Activated CD8-positive, alpha-beta memory T cell treated with anti-CD3 and anti-CD28 coated beads for 4 hours (primary cell): ENCODE measurements at places on chromosomes 7 and 10.

GRCh38 chr10:119020627-119020946, 8.9 kb upstream of the NANOS1 start:
- DNase-seq, result no peak

GRCh38 chr10:687583-688311, 1.7 kb downstream of the DIP2C start:
- DNase-seq, result no peak

- DNase-seq, result no peak
Measured at GRCh38 chr10:29392376-29393021, 103.6 kb downstream of the LYZL1 start.

GRCh38 chr7:94100723-94101345, 96.7 kb upstream of the BET1 start:
- DNase-seq, result no peak

- no peak for DNase-seq
Measured at GRCh38 chr10:101046332-101047238, 15.2 kb upstream of the KAZALD1 start.

- no peak for DNase-seq
Measured at GRCh38 chr10:126186766-126187165, 201.5 kb downstream of the ADAM12 start.

- no peak for DNase-seq
Measured at GRCh38 chr7:137996871-137997270, 5.0 kb downstream of the CREB3L2 start.

GRCh38 chr7:119711104-119711503, 561.9 kb upstream of the KCND2 start:
- DNase-seq, result no peak

DNA sequence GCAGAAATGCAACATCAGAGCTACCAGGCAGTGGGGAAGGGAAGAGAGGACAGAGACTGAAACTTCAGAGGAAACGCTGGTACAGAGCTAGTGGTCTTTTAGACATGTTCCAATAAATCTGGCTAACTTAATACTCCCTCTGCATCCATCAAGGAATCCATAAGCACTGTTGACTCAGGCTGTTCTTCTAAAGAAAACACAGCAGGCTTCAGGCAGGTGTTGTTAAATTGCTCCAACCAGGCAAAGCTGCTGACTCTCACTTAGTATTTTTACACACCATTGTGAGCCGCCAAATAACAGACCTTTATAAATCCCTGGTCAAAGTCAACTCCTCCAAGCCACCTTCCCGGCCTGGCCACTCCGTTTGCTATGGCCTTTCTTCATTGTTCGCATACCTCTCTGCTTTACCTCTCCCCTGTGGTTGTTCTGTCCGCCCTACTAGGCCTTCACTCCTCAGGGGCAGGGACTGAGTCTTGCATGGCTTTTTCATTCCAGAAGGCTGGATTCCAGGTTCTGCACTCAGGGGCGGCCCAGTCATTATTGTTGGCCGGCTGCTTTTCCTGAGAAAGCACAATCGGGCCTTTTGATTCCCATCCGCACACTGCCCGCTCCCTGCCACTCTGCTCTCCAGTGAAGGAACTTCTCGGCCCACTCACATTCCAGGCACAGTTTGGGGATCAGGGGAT, 18.4 kb downstream of the CREB3L2 start:
- DNase-seq, result no peak

- no peak for DNase-seq
Measured at GRCh38 chr10:132609211-132609610, 71.6 kb downstream of the INPP5A start.

DNA sequence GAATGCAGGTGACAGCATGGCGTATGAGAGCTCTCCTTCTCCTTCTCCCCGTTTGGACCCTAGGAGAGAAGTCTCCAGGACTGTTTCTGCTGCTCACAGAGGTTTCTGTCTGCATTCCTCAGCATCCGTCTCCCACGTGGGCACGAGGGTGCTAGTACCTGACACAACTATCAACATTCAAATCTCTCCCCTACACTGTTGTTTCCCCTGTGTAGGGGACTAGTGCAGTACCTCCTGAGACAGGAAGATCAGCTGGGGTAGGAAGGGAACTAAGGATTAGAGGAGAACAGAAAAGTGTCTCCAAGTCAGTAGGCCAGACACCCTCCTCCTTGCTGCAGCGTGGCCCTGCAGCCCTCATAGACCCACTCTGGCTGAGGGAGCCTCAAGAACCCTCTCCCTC, 29.0 kb downstream of the STOX1 start:
- no peak for DNase-seq

DNA sequence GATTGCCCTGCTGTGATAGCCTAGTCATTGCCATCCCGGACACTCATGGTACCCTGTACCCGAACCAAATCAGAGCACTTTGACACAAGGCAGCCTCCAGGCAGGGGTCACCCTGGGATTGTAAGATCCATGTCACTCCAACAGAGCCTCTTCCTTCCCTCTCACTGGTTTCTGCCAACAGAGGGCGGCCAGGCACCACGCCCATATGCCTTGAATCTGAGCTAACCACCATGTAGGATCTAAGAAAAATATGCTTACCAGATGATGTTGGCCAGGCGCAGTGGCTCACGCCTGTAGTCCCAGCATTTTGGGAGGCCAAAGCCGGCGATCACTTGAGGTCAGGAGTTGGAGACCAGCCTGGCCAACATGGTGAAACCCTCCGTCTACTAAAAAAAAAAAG, 389.2 kb upstream of the KLF6 start:
- no peak for DNase-seq

DNA sequence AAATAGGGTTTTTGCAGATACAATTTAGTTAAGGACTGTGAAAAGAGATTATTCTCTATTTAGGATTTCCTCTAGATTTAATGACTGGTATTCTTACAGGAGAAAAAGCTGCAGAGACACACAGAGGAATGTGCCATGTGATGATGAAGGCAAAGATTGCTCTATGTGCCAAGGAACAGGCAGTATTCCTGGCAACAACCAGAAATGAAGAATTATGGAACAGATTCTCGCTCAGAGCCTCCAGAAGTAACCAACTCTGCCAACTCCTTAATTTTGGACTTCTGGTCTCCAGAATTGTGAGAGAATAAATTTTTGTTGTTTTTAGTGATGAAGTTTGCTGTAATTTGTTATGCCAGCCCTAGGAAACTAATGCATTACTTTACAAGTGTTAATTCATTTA, 307.6 kb upstream of the SEMA3A start:
- no peak for DNase-seq

- no peak for DNase-seq
Measured at GRCh38 chr10:129272176-129272575, 194.9 kb upstream of the MGMT start.

DNA sequence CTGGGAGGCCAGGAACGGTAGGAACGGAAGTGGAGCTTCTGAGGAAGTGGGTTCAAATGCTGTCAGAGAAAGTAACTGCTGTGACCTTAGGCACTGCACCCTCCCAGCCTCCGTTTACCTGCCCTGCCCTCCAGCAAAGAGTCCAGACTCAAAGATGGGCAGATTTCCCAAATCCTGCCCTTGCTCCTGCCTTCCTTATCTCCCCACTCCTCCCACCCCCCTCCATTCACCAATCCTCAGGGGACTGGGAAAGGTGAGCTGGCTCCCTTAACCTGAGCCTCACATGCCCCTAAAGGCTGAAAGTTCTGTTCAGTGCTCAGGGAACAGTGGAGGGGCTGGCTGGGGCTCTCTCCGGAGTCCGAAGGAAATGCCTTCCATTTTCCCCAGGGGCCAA, 161.6 kb downstream of the SH3PXD2A start:
- no peak for DNase-seq

GRCh38 chr7:80890426-80891258, 28.2 kb downstream of the SEMA3C start:
- DNase-seq, result no peak

DNA sequence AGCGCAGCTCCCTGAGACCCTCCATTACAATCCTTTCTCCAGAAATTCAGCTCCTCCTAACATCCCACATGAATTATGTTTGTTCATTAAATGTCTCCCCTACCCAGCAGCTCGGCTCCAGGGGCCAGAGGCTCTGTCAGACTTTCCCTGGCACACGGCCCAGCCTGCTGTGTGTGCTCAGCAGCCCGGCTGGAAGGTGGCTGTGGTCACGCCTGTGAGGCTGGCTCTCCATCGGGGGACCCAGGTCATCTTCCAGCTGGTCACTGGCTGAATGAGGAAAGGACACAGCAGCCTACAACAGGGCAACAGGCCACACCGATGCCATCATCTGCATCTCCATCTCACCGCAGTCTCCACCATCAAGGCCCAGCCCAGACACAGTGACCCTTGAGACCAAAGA, 219.8 kb downstream of the MAD1L1 start:
- no peak for DNase-seq

DNA sequence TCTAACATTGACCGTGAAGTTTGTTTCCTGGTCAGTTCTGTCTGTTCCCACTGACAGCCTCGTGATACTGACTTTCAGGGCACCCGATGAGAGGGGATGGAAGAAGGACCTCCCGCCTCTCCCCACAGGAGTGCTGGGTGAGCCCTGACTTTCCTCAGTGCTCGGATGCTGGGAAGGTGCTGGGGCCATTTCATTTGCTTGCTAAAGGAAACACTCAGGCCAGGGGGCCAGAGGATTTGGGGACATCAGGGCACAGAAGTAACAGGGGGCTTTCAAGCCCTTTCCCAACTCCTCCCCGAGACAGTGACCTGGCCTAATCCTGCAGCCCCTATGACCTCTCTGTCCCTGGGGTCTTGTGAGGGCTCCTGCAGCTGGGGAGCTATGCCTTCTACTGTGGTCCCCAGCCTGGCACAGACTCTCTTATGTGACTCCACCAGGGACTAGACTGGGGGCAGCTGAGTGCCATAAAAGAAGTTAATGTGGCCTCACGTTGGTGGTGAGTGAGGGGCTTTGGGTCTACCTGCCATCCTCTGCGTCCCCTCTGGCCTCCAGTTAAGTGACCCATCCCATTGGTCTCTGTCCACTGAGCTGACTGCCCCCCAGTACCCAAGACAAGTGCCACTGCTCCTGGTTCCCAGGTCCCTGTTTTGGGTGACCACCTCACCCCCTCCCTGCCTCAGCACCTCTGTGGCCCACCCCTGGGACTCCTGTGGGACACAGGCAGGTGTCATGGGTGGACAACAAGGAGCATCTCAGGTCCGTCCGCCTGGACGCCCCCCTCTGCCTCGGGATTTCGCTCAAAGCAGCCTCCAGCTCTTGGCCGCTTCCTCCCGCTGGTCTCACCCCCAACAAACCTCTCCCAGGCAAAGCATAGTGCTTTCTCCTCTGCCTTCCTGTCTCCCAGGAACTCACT, 33.4 kb upstream of the HSPA12A start:
- no peak for DNase-seq

DNA sequence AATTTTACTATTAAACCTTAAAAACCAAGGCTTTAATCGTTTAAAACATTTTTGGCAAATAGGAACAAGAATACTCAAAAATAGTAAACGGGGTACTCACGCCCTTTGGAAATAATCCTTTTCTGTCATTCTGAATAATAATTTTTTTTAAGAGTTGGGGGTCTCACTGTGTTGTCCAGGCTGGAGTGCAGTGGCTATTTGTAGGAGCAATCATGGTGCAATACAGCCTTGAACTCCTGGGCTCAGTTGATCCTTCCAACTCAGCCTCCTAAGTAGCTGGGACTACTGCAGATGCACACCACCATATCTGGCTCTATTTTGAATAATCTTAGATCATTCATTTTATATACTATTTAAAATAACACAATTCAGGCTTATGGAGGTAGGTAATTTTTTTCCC, 24.9 kb downstream of the LUC7L2 start:
- DNase-seq, result no peak

DNA sequence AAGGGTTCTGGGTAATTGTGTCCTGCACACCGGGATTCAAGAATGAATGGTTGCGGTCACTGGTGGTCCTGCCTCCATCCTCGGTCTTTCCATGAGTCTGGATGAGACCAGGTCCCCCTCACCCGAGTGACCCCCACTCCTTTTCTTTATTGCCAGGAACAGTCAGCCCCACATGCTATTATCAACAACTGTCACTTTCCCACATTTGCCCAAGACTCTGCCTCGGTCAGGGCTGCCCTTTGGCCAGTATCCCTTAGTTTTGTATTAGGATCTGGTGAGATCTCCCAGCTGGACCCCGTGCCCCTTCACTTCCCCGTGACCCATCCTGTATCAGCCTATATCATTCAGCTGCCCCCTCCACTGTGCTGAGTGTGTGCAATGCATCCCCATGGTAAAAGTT, 288.3 kb downstream of the ADARB2 start:
- DNase-seq, result no peak

- no peak for DNase-seq
Measured at GRCh38 chr7:139317939-139318505, 23.1 kb upstream of the FMC1 start.

DNA sequence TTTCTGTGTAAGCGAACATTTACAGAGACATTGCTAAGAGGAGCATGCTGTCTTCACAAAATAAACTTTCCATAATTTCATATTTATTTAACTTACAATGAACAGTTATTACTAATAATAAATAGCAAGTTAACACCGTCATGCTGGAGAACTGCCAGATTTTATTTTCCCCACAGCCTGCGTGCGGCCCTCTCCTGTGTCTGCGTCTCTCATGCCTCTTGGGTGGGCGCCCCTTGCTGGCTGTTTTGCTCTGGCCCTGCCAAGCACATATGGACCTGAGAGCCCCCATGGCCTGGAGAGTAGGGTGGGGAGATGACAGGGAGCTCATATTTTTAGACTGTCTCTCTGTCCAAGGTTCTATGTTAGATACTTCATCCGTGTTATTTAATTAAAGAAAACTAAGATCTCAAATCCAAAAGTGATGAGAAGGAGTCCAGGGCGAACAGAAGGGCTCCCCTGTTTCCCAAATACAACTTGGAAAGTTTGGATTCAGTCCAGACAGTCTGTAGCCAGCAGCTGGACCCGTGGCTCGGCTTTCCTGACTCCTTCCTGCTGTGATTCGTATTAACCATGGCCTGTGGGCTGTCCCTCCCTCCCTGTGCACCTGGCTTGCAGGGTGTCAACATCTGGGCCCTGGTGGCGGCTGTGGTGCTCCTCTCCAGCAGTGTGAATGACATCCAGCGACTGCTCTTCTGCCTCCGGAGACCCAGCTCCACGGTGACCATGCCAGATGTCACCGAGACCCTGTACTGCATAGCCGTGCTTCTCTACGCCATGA, 20.5 kb downstream of the FBH1 start:
- no peak for DNase-seq

- no peak for DNase-seq
Measured at GRCh38 chr10:35934642-35934995, 292.5 kb upstream of the FZD8 start.

DNA sequence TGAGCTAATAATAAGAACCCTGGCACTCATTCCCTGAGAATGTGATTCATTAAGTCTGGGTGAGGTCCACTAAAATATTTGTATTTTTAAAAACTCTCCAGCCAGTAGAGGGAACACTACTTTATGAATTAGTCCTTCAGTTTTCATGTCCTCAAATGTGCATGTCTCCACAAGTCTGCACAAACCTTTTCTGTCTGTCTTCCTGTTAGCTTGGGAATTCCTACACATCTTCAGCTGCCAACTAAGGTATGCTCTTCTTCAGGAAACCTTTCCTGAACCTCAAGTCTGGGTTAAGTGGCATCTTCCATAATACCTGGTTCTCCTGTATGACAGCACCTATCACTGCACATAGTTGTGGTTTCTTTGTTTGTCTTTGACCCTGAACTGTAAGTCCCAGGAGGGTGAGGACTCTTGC, 119.6 kb upstream of the MKX start:
- DNase-seq, result no peak

GRCh38 chr7:22762866-22763265, 35.9 kb downstream of the IL6 start:
- DNase-seq, result no peak
